NCI-H1417 (cell line): ENCODE measurements at places on chromosomes 4 and X.

- peak; percentile 14 for DNase-seq
These were observed 100.9 kb downstream of the SLC34A2 start for GRCh38 chr4:25756503-25756902.

DNA sequence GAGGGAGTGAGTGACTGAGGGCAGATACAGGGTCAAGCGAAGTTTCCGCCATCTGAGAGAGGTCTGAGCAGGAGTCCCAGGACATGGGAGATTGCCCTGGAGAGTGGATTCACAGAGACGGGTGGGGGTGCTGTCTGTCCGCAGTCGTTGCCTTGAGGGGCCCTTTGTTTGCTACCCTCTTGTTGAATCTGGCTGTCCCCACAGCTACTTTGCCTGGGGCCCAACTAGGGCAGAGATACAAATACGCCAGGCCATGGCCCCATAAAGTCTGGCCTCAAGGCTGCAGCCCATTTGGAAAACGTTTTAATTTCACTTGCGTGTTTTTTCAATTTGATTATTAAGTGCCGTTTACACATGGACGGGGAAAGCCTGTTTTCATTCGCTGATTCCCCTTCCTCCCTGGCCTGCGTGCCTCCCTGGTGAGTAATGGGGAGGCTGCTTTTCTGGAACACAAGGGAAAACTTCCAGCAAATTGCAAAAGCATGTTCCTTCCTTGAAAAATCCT is 134.4 kb downstream of the SMIM20 start:
- DNase-seq = no peak

- DNase-seq = peak; percentile 9
These were observed 1.4 kb downstream of the ELOVL6 start for GRCh38 chr4:110196871-110197528.

DNA sequence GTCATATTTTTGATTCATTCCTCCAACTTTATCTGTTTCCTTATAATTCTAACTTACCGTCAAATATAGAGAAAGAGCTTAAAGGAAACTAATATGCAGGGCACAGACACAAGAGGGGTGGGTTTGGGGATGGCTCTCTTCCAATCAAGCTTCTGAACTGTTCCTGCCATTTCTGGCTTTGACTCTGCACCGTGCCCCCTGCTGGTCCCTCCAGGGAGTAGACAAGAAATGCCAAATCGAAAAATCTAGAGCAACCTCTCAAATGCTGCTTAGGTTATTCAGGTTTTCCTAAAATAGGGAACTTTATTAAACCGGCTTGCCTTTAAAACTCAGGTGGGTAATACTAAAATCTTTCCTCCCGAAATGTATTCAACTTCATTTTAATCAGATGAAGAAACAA is 39.8 kb upstream of the VCX3A start:
- peak; percentile 21 for DNase-seq

DNA sequence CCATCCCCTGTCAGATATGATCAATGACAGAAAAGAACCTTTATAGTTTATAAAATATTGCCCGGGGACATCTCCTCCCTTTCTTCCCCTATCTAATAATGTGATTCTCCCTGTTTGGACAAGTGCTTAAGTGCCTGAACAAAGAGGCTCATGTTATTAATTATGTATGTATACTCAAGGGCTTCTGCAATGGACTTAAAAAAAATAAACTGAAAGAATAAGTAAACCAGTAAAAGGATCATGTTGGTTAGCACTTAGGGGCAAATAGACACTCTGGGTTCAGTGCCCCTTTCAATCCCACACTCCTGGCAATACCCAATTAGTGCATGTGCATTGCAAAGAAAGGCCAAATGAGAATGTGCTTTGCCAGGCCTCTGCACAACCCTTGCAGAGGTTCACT is 30.7 kb upstream of the RPS6KA6 start:
- no peak for DNase-seq
